MG63 (cell line): ENCODE measurements at places on chromosomes 2 and 18. TPM values are rescaled to one million over a fixed set of nuclear protein-coding genes. Genes with fewer than 3 reads are reported as not detected.

LIMS1 gene
- 42.1 and 49.2 TPM in 2 replicates for total RNA-seq

TMEM198 gene
- 5.1 and 5.9 TPM in 2 replicates for total RNA-seq

DNA sequence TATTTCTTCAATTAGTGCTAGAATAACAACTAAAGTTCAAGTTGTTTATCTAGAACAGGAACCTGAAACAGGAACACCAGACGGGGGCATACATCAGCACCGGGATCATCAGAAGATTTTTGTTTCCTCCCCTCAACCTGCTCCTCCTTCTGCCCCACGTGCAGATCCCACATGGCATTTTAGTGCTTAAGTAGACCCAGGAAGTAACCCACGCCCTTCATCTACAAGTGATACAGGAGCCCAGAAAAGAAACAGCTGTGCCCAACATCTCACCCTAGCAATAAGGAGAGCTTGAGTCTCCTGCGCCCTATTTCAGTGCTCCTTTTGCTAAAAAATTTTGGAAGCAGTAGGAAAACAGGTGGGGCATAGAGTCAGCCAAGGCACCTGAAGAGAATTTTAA is 5.2 kb downstream of the ZNF385B start:
- DNase-seq, result no peak

GRCh38 chr18:25164211-25164847 is 187.6 kb downstream of the ZNF521 start:
- no peak for DNase-seq

GRCh38 chr2:233021771-233022170 is 8.7 kb upstream of the NGEF start:
- DNase-seq, result peak; percentile 42
